ENCODE measurements at places on chromosomes 2 and 18. TPM values are rescaled to one million over a fixed set of nuclear protein-coding genes. Genes with fewer than 3 reads are reported as not detected.

Gene INSIG2
- total RNA-seq: 20.6 TPM

Gene SCYGR1
- not detected for total RNA-seq

Gene ACTG2
- total RNA-seq: 0.72 TPM

Gene GPAT2
- 2.2 TPM for total RNA-seq

Gene TAF1B
- 41.3 TPM for total RNA-seq

Gene HOXD13
- not detected for total RNA-seq

Gene CGREF1
- 6.8 TPM for total RNA-seq

Gene GPR35
- total RNA-seq: 1.5 TPM

Gene GALNT14
- not detected for total RNA-seq

Gene TMEM18
- 15.0 TPM for total RNA-seq

Gene SP100
- 149 TPM for total RNA-seq

DNA sequence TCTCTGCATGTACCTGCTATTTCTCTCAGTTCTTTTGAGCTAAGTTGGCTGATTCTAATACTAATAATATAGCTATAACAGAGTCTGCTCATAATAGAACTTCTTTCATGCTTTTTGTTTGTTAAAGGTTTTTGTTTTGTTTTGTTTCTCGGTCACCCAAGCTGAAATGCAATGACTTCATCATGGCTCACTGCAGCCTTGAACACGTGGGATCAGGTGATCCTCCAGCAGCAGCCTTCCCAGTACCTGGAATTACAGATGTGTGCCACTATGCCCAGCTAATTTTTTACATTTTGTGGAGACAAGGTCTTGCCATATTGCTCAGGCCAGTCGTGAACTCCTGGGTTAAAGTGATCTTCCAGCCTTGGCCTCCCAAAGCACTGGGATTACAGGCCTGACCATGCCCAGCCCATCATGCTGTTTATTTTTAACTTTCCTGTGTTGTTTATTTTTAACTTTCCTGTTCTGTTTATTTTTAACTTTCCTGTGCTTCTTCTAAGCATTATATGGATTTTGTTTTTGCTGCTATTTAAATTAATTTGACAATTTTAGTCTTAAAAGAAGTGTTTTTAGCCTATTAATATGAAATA is 763.8 kb upstream of the CDH7 start:
- no peak for DNase-seq

- DNase-seq: peak; percentile 78
Observed at GRCh38 chr18:10405014-10405493, 49.4 kb upstream of the APCDD1 start.

- no peak for DNase-seq
Observed at GRCh38 chr2:161045726-161046125, 114.5 kb upstream of the TANK start.

DNA sequence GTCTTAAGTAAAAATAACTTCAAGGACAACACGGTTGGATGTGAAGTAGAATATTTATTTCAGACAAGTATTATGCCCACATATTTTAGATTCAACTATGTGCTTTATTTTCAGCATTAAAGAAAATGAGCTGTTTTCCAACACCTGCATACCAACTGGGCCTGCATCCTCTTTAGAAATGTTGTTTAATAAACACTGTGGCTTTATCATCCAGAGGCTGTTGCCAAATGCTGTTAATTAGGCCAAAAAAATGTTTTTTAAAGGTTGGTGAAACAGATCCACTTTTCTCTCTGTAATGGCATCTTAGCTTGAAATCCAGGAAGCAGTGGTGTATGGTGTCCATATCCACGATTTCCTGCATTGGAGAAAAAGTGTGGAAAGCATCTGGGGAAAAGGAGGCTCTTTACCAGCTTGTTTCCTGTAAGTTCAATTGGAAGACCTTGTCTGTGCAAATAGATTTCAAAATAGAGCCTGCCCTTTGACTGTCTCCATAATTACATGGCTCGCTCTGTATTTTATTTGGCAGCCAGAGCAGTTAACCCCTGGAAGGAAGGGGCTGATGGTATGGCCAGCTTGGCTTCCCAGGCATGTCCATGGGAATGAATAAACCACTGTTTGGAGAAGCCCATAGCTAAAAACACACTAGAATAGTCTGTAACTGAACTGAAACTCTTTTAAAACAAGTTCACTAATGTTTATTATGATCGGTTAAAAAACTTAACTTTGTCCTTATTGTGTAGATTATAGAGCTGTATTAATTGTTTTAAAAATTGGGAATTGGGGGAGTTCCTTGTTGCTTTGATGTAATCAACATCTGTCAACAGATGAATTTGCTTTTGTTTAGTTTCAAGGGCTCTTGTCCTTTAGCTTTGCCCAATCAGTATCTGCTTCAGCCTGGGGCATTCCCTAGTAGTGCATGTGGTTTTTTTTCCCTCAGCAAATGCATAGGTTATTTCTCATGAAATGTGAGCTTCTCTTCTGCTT is 33.0 kb upstream of the DLX1 start:
- no peak for DNase-seq

DNA sequence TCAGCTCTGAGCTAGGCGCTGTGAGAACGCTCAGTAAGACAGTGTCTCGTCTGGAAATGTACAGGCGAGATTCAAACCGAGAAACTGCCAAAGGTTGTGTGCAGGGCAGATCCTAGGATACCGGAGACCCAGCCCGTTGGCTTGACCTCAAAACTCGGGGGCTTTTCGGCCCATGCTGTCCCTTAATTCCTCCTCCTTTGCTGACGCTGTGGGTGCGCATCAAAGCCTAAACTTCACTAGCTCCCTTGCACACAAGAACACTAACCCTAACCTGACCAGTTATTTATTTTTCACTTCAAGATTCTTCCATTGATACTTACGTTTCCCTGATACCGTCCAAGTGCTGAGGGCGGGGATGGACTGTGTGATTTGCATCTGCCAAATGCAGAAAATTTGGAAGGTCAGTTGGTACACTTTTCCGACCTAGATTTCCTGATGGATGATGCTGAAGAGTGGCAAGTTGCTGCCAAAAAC is 1.0 kb upstream of the AAK1 start:
- DNase-seq: no peak

DNA sequence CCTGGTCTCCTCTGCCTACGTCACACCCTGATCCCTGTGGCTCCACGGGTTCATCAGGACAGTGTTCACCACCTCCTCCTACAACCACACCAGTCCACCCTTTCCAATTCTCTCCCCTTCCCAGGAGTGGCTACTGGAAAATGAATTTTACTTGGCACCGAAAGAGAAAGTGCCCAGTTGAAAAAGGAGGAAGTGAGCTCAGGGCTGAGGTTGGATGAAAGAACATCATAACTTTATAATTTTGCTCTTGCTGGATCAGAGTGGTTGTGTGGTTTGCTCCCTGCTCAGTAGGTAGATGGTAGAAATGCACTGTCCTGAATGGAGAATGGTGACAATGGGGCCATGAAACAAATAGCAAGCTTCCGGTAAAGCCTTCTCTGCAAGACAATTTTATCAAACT is 140.3 kb upstream of the DDX18 start:
- no peak for DNase-seq

DNA sequence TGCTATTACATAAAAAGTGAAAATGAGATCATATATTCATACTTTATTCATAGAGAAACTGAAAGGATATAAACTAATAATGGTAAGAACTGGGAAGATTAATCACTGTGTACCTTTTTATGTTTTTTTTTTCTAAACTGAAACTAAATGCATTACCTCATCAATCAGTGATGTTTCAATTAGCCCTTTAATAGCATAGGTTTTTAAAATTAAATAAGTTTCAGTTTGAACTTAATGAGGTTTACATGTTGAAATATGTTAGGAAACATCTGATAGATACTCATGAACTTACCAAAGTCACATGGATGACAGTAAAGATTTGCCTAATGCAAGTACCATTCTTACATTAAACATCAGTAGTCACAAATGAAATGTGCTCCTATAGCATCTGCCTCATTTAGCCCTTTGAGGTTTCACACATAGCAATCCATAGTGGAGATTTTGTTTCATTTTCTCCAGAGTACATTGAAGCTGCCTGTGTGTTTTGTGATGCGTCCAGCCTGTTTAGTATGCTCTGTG is 8.9 kb downstream of the MAPRE2 start:
- no peak for DNase-seq

GRCh38 chr2:222984908-222985307 is 67.1 kb upstream of the KCNE4 start:
- DNase-seq: no peak

- DNase-seq: no peak
Observed at GRCh38 chr2:39622860-39623259, 42.9 kb upstream of the TMEM178A start.

GRCh38 chr18:13120983-13121441 is 97.5 kb upstream of the LDLRAD4 start:
- DNase-seq: no peak

DNA sequence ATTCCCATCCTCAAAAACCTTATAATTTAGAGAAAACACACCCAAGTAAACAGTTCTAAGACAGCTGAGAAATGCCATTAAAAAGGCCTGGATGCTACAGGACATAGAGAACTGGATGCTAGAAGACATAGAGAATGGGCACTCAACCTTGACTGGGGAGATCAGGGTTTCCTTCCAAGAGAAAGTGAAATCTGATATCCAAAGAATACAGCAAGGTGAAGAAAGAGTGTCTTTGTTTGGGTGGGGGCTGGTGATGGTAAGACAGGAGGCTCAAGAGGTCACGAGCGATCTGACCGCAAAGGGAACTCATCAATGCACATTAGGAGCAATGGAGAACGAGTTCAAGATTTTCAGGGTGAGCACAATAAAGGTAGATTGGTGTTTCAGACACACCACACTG is 31.6 kb downstream of the EPB41L3 start:
- DNase-seq: no peak

GRCh38 chr2:241217320-241218031 is 29.0 kb downstream of the ANO7 start:
- peak; percentile 99 for DNase-seq

DNA sequence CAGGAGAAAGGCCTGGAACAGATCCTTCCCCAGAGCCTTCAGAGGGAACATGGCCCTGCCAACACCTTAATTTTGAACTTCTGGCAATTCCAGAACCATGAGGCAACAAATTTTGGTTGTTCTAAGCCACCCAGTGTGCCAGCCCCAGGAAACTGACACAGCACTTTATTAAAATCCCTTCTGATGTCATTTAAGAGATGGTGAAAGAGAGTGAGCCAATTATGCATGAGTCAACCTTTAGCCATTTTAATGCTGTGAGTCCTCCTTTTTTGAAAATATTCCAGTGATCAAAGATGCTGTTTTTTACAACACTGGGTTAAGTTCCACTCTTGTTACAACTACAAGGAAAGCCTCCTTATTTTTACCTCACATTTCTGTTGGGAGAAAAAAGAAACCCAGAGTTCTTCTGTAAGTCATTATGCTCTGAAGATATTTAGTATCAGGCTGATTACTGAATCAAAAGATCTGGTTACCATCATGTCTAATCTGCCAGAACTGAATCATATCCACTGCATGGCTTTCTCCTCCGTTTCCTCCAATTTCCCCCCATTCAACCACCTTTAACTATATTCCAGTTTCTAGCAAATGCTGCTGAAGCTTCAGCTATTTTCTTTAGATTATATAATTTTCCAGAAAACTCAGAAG is 235.4 kb downstream of the TXNL1 start:
- no peak for DNase-seq

DNA sequence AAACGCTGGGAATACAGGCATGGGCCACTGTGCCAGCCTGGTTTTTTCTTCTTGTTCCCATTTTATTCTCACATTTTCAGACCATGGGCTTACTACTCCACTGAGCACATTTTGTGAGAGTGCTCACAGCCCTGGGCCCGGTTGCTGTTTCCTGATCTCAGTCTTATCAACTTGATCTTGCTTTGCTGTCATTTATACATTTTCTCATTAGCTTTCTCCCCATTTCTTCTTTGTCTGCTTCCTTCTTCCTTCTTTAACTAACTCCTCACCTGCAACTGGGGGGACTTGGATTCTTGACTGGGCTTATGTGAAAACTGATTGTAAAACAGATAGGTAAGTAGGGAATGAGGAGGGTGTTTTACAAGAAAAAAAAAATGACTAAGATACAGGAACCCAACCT is 117.3 kb downstream of the PLB1 start:
- no peak for DNase-seq

DNA sequence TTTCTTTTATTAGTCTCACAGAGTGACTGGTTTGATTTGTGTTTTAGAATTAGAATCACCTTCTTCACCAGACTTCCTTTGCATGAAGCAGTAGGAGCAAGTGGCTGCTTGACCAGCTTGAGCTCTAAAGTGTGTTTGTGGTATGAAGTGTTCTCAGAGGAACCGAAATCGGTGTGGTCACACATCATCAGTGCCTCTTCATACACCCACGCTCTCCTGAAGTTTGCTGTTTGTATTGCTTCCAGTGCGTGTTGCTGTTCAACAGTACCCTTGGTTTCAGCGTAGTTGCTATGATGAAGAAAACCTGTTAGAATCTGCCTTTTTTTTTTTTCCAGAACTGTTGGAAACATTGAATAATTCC is 77.9 kb downstream of the LIMS1 start:
- DNase-seq: no peak

DNA sequence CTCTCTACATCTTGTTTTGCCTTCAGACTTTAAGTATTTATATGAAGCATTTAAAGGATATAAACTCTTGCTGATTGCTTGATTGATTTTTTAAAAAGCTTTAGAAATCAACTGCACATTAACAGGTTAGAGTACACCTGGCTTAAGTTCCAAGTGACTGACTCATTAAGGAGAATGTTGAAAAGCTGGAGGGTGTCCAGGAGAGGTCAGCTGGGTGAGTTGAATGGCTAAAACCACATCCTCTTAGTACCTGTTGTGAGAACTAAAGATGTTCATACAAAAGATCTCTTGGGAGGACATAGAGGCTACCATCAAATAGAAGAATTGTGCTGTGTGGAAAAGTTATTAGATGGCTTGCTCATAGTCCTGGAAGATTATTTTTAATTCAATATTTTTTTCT is 206.8 kb downstream of the TXNL1 start:
- DNase-seq: no peak

- DNase-seq: no peak
Observed at GRCh38 chr18:14117606-14118005, 14.6 kb downstream of the ZNF519 start.

- DNase-seq: no peak
Observed at GRCh38 chr2:64692401-64692800, 38.7 kb upstream of the SERTAD2 start.

DNA sequence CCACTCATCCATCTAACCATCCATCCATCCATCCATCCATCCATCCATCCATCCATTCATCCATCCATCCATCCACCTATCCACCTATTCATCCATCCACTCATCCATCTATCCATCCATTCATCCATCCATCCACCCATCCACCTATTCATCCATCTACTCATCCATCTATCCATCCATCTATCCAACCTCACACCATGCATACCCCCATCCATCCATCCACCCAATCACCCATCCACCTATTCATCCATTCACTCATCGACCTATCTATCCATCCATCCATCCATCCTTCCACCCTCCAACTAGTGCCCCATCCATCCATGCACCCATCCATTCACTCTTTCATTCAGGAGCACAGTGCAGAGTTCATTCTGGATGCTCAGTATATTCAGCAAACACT is 21.5 kb upstream of the YWHAQ start:
- no peak for DNase-seq

DNA sequence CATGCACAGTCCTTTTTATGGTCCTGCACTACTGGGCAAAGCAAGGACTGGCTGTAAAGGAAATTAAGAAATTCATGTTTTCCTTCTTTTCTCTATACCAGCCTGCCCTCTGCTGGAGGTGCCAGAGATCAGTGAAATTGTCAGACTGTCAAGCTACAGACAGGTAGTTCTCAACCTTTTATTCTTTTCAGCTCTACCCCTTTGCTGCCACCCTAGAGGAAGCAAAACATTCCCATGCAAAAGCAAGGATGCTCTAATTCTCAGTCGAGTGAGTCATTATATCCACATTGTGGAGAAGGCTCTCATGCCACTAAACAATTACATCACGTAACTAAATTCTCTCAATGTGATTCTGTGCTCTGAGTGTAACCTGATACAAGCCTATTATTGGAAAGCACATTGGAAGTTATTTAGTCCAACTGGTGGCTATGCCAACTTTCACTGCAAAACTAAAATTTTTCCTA is 25.0 kb upstream of the RAPGEF4 start:
- peak; percentile 92 for DNase-seq

Measured in osteoblast (primary cell).